ENCODE measurements at places on chromosomes 5 and 9. TPM values are rescaled to one million over a fixed set of nuclear protein-coding genes. Genes with fewer than 3 reads are reported as not detected.

GRCh38 chr9:3468421-3469205, 57.2 kb downstream of the RFX3 start:
- DNase-seq: no peak

DNA sequence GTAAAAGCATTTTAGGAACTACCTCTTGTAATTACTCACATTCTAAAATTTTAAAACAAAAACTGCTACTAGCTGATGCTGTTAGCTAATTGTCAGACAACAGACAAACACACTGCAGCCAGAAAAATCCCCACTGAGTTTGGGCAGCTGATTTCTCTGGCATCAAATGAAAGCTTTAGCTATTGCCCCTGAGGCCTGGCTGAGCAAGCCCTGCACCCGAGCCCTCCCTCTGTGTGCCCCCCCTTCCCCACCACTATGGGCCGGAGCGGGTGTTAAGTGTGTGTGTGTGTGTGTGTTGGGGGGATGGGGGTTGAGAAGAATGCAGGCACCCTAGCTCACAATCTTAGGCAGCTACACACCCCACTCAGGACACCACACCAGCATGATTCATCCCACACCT, 2.4 kb downstream of the NEUROG1 start:
- no peak for DNase-seq

- no peak for DNase-seq
Observed at GRCh38 chr5:161420521-161420920, 126.0 kb downstream of the GABRB2 start.

Gene PPP2CA
- 233 TPM for total RNA-seq

Gene CREB3
- total RNA-seq: 13.1 TPM

Measured in CD8-positive, alpha-beta T cell (primary cell).